T-helper 2 cell treated with Interferon-gamma antibody and Interleukin-4, amounts not matched to agents 5 μg/mL and 100 μg/mL, for 36 hours (primary cell): ENCODE measurements at places on chromosomes 2 and 18.

GRCh38 chr2:156156580-156156979 is 175.9 kb downstream of the NR4A2 start:
- no peak for DNase-seq

DNA sequence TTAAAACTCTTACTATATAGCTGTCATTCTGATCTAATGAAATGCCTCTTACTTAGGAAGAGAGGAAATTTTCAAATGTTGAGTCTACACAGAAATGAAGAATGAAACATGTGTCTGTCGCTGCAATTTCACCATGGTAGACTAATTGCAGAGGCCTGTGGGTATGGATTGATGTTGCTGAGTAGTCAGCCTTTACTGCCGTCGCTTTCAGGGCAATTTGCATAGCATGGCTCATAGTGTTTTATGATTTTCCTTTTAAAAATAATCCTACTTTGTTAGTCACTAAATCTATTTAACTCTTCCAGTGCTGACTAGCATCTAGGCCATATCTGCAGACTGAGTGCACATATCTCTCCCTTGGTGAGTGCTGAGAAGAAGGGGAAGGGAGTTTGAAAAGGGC is 819.2 kb downstream of the SATB2 start:
- no peak for DNase-seq

DNA sequence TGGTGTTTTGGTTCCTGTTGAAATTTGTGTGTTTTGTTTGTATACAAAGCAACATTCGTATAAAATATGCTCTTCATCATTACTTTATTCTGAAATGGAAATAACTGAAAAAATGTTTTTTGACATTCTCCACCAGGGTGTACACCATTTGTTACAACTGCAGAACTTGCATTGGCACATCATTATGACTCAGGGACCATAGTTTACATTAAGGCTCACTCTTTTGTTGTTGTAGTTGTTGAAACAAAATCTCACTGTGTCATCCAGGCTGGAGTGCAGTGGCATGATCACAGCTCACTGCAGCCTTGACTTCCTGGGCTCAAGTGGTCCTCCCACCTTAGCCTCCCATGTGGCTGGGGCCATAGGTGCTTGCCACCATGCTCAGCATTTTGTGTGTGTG is 676.6 kb downstream of the TDRD15 start:
- no peak for DNase-seq

- DNase-seq: no peak
Measured at GRCh38 chr2:102193074-102193473, 6.3 kb downstream of the IL1RL2 start.

DNA sequence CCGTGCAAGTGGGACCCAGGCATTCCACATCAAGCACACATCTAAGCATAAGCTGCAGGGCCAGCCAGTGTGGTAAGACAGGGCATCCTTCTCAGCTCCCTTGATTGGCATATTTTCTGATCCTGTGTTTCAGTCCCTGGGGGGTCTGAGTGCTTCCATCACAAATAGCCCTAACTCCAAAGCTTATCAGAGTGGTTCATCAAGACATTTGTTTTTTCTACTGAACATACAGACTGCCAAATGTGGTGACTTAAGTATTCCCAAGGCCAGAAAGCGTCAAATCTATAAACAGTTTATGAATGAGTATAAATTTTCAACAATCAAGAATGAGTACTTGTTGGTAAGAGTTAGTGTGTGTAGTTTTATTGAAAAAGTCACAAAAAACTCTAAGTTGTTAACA is 18.8 kb downstream of the SPRED2 start:
- no peak for DNase-seq

- no peak for DNase-seq
Measured at GRCh38 chr18:908758-909724, 4.4 kb downstream of the ADCYAP1 start.

GRCh38 chr2:96691022-96691612 is 48.6 kb downstream of the FER1L5 start:
- DNase-seq: no peak

GRCh38 chr2:35298493-35298892 is 1057.1 kb upstream of the CRIM1 start:
- DNase-seq: no peak

DNA sequence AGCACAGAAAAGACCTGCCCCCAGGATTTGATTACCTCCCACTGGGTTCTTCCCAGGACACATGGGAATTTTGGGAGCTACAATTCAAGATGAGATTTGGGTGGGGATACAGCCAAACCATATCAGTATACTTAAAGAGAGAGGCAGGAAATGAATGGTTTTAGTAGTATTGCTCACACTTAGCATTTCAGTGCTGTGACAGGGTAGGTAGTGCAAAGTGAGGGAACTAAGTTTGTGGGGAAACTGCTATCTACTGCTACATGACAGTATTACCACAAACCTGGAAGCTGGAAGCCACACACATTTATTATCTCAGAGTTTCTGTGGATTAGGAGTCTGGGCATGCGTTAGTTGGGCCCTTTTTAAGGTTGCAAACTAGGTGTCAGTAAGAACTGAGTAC is 450.7 kb downstream of the LPIN1 start:
- no peak for DNase-seq

GRCh38 chr18:54961016-54961423 is 1.8 kb upstream of the CCDC68 start:
- no peak for DNase-seq

DNA sequence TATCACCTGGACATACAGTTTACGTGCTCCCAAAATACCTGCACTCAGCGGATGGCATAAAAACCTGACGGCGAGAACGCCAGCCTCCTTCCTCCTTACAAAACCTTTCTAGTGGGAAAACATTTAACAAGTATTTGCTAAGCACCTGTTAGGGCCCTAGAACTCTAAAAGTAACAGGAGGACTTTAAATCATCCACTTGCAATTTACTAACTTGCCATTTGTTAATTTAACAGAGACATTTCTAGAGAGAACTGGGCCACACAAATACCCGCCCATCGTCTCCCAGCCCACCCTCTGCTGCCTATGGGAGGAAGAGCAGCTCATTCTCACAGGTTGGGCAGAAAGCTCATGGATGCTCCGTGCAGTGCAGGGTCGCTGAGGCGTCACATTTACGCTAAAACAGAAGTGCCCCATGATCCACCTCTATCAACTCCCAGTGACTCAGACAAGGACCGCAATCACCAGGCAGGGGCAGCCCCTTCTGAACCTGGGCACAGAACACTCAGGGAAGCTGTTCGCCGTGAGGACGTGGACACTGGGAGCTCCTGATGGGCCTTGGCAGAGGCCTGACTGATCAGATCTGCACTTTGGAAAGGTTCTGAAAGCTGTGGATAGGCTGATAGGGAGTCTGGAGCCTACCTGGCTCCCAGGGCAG is 106.9 kb downstream of the HDAC4 start:
- DNase-seq: peak; percentile 79

GRCh38 chr18:35515460-35516130 is 17.8 kb upstream of the INO80C start:
- no peak for DNase-seq

- no peak for DNase-seq
Measured at GRCh38 chr2:172612051-172612450, 56.2 kb downstream of the PDK1 start.

DNA sequence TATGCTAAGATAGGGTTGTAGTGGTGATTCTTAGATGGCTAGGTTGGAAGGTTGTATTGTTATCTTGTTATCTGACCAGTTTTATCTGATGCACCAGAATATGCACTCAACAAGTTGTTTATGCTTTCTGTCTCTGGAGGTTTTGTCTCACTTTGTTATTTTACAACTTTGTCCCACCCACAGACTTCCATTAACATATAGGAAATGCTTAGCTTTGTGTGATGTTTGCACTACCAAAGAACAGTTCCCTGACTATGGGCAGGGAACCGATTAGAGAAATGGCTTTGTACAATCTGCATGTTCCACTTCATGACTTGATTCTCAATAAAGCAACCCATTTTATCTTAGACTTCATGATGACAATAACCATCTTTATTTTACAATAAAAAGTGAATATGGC is 160.6 kb upstream of the CDH20 start:
- no peak for DNase-seq

GRCh38 chr2:184312970-184313369 is 285.4 kb upstream of the ZNF804A start:
- no peak for DNase-seq

DNA sequence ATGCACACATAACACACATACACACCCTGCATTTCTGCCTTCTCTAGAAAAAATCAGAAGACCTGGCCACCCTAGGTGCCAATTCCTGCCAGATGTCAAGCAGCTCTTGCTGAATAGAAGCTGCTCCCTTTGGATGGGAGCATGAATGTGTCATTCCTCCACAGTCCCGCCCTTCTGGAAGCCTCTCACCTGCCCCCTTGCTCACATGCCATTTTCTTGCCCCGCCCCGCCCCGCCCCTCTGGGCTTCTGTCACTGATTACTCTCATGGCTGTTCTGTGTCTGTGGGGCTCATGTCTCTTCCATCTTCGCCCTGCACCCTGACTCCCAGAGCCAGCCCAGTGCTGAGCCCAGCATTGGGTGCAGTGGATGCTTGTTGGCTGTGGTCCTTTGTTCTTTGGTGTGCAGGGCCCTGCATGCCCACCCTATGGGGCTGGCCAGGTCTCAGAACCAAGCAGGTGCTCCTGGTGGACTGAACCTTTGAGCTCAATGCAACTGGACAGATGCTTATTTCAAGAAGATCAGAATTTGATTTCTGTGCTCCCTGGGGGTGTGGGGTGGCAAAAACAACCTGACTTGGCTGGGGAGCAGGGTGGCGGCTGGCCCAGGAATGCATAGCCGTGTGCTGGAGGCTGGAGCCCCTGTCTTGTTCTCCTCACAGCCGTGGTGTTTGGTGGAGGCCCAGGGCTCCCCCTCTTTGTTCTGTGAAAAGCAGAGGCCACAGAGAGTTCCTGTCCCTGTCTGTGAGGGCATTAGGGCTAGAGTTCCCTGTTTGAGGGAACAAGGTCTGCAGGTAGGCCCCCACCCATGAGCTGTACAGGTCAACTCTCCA is 140.6 kb upstream of the GLI2 start:
- DNase-seq: no peak

- no peak for DNase-seq
Measured at GRCh38 chr2:234770031-234770506, 181.7 kb upstream of the SH3BP4 start.

DNA sequence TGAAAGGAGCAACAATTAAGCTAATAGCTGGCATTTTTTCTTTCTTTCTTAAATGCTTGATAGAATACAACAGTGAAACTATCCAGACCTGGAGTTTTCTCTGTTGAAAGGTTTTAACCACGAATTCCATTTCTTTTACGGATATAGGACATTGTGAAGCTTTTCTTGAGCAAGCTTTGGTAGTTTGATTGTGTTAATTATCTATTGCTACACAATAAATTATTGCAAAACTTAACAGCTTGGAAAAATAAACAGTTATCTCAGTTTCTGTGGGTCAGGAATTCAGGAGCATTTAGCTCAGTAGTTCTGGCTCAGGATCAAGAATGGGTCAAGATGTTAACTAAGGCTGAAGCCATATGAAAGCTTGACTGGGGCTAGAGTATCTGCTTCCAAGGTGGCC is 11.7 kb downstream of the PHOSPHO2 start:
- no peak for DNase-seq

DNA sequence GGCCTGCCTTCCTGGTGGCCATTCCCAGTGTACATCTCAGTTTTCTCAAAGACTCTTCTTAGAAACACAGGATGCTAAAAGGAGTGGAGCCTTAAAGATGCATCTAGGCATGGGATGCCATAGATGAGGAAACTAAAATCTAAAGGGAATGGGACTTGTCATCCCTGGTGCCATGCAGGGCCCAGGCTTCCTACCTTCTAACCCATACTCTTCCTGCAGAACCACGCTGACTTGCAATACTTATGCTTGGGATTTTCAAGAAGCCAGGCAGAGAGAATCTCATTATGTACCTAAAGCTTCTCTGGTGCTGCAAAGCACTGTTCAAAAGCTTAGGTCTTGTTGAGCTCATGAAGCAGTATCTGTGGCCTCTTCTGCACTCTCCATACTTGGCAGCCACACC is 329.1 kb downstream of the CYRIA start:
- no peak for DNase-seq

- DNase-seq: no peak
Measured at GRCh38 chr2:215879977-215880940, 133.1 kb downstream of the MREG start.

DNA sequence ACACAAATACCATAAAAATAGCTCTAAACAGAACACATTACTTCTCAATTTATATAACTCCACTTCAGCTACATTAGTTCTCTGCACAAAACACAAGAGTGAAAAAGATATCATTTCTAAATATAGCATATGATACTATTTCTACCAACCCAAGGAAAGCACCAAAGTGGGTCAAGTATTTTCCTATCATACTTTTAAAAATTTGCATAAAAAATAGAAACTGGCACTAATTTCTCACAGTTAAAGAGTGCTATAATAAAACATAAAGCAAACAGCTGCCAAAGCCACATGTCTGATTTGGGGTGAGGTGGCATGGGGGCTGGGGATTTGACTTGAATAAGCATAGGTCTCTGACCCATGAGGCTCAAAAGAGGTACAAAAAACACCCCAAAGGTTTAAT is 61.5 kb downstream of the BARD1 start:
- DNase-seq: no peak

GRCh38 chr2:208350610-208351009 is 56.0 kb upstream of the PTH2R start:
- DNase-seq: no peak

- DNase-seq: no peak
Measured at GRCh38 chr2:96493072-96493471, 12.1 kb downstream of the NEURL3 start.

DNA sequence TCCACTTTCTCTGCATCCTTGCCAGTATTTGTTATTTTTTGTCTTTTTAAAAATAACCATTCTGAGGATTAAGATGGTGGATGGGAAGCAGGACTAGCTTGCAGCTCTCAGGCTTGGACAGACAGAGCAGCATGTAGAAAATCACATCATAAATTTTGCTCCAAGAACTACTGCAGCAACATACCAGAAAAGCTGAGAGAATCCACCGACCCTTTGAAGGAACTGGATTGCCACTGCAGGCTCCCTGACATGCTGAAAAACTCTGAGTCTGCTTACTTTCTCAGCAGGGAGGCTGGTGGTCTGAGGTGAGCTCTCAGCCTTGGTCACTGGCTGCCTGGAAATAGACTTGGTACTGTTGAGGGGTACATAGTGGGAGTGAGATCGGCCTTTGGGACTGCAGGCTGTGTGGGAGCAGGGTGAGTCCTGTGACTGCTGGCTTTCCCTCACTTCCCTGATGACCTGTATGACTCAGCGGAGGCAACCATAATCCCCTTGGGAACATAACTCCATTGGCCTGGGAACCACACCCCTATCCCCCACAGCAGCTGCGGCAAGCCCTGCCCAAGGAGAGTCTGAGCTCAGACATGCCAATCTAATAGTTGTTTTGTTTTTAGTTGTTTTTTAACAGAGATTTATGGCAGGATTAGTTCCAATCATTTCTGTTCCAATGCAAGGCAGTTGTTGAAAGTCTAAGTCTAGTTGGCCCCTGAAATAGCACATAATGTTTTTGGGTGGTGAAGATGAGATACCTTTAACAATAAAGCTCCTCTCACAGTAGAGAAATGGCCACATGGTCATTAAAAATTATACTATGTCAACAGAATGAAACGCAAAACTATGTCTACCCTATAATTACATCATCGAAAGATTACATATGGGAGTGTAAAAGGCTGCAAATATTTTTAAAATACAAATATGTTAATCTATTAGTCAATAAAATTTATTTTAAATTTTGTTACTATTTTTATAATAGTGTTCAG is 414.2 kb upstream of the CHAC2 start:
- DNase-seq: no peak

GRCh38 chr2:226548732-226549131 is 250.9 kb downstream of the IRS1 start:
- DNase-seq: no peak

- no peak for DNase-seq
Measured at GRCh38 chr2:170176212-170176611, 1.7 kb upstream of the MYO3B start.
